ENCODE measurements at places on chromosomes 1 and 21. TPM values are rescaled to one million over a fixed set of nuclear protein-coding genes. Genes with fewer than 3 reads are reported as not detected.

- DNase-seq, result peak; percentile 66
Measured at GRCh38 chr1:203342192-203342940, 8.6 kb downstream of the FMOD start.

GRCh38 chr1:199590708-199591107 lies 436.8 kb upstream of the NR5A2 start:
- DNase-seq, result no peak

Gene C1QC
- total RNA-seq, result 83.0 TPM

Gene ZNF124
- 74.8 TPM for total RNA-seq

Gene CRYAA
- not detected for total RNA-seq

Gene SWT1
- total RNA-seq, result 8.3 TPM

DNA sequence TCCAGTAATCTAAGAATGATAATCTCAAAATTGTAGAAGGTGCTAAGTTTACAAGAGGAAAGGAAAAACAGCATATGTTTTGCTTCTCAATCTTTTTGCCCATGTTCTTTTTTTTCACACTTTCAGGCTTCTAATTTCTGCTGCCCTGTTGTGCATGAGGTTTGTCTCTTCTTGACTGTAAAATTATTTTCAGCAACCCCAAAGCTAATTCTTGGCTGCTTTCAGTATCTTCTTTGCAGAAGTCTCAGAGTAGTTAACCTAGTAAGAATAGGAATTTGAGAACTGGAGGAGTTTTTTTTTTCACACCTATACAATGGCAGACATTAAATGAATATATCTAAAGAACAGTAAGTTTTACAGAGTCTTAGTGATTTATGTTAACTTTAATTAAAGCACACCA lies 26.4 kb downstream of the DENND2D start:
- DNase-seq, result no peak

- no peak for DNase-seq
Measured at GRCh38 chr1:7432102-7432899, 338.8 kb upstream of the VAMP3 start.

Gene IFNLR1
- total RNA-seq, result 0.66 TPM

Gene MTR
- total RNA-seq, result 25.0 TPM

- DNase-seq, result no peak
Measured at GRCh38 chr1:82879701-82880305, 1079.1 kb downstream of the ADGRL2 start.

DNA sequence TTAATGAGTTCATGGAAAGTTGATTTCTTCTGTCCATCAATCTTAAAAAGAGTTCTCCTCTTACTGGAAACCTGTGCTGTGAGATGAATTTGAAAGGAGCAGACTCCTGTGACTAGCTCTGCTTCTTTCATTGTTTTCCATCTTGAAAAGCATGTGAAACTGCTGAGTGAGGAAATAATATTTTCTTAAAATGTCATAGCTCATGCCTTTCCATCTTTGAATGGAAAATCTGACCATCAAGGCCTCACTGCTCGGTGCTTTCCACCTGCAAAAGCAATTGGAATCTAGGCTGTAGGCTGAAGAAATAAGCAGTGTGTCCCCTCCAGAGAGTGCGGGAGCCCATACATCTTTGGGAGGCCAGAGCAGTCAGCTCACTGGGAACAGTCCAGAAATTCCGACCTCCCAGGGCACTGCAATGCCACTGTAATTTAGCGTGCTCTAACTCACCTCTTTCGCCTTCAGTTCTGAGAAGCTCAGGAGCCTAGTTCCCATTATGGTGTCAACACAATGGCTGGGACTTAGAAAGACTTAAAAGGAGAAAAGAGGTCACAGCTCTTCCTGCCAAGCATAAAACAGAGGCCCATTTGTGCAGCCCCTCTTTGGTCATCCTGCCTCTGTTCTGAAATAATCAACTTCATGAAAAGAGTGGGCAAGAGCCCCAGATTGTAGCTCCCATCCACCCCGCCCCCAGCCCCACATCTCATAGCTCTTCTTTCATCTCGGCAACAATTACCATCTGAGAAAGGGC lies 50.4 kb upstream of the F3 start:
- no peak for DNase-seq

- no peak for DNase-seq
Measured at GRCh38 chr1:162386292-162387225, 5.0 kb downstream of the C1orf226 start.

DNA sequence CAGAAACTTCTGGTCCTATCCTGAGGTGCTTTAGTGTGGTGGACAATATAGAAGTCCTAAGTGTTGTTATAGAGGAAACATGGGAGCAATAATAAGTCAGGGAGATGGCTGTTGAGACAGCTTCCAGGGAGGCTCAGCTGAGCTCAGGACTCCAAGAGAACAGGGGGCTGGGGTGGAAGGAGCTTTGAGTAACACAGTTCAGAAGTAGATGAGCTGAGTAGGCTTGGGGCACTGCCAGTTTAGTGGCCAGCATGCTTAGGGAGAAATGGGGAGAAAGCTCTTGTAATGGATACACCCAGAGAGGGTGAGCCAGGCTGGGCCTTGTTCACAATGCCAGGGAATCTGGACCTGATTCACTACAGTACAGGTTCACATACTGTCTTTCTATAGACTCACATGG lies 201.6 kb downstream of the DAB1 start:
- no peak for DNase-seq

Gene OR6N1
- total RNA-seq, result not detected
